Stimulated activated CD4-positive, alpha-beta T cell treated with anti-CD3 and anti-CD28 coated beads, Interleukin-1b, Interleukin-23, amount 100 ng/mL, for 4 hours (primary cell): ENCODE measurements at places on chromosomes 6 and 20.

GRCh38 chr6:118736440-118736839 is 85.0 kb upstream of the CEP85L start:
- no peak for DNase-seq

- no peak for DNase-seq
Measured at GRCh38 chr6:17979479-17979878, 8.0 kb downstream of the KIF13A start.

DNA sequence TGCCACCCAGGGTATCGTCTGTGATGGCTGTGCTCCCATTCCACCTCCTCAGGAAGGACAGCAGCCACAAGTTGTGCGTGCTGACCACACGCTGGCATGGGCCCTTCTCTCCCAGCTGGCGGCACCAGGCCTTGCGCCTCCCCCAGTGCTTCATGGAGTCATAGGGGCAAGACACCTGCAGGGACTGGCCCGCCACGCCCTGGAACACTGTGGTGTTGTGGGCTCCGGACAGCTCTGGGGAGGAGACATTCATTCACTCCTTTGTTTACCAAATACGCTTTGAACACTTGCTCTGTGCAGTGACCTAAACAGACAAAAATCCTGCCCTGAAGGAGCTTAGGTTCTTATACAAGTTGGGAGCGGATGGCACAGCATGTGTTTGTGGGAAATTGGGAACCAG is 1.5 kb downstream of the TREM2 start:
- DNase-seq: no peak

DNA sequence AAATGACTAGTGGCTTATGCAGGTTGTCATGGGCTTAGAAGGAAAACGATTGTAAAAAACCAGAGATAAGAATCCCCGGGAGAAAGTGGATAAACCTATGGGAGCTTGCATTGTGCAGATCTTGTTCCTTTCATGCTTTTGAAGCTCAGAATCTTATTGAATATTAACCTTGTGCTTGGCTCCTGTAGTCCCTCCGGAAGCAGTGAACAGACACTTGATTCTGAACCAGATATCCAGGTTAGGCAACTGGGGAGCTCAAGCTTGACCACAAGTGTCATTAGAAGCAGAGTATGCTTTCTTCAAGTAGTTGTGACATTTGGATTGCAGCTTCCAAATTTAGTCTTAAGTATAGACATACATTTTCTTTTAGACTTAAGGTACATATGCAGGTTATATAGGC is 212.6 kb upstream of the MOCS1 start:
- DNase-seq: no peak

GRCh38 chr6:30530014-30530413 is 26.3 kb downstream of the GNL1 start:
- DNase-seq: no peak

- no peak for DNase-seq
Measured at GRCh38 chr6:111031151-111031550, 49.3 kb downstream of the RPF2 start.

DNA sequence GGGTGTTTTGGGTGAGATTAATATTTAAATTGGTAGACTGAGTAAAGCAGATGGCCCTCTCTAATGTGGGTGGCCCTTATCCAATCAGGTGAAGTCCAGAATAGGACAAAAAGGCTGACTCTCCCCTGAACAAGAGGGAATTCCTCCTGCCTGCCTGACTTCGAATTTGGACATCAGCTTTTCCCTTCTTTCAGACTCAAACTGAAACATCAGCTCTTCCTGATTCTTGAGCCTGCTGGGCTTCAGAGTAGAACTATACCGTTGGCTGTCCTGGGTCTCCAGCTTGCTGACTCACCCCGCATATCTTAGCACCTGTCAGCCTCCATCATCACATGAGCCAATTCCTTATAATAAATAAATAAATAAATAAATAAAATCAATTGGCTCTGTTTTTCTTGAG is 15.0 kb upstream of the TGM6 start:
- no peak for DNase-seq

DNA sequence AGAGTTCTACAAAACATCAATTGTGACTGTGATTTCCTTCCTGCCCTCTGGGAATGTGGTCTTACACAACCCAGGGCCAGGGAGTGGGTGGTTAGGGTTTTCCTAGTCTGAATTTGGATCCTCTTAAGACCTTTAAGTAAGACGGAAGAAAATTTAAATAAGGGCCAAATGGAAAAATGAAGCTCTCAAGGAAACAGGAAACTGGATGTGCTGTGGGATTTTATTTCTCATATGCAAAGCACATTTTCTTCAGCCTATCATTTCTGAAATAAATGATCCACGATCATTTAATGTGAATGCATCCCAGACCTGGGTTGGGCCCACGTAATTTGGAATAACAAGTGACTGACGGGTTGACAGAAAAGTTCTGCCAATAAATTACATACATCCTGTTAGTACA is 243.6 kb downstream of the CLIC5 start:
- DNase-seq: no peak

DNA sequence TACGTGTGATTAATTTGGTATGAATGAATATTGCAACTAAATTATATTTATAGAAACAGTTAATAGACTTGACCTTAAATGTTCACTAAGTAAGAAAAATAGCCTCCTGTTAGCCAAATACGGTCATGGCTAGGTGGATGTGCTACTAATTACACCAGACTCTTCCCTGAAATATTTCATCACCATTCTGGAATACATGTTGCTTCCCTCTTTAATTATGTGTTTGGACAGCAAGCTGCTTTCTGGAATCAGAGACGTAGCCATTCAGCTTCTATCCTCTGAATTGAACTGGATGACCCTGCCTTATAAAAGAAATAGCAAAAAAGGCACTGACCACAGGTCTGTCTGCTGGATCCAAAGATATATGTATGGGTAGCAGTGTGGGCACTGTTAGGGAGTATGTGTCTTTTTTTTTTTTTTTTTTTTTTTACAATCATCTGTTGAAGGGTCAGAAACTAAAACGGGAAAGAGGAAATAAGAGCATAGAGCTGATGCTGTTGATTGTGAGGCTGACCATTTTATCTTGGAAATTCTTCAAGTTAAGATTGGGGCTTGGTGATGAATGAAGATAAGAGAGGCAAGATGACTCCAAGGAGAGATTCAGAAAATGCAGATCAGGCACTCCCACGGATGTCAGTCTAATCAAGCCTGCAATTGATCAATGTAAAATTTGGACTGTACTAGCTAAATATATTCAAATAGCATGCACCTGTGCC is 283.2 kb upstream of the HSF2 start:
- no peak for DNase-seq

GRCh38 chr20:32855387-32855786 is 3.3 kb upstream of the EFCAB8 start:
- no peak for DNase-seq

DNA sequence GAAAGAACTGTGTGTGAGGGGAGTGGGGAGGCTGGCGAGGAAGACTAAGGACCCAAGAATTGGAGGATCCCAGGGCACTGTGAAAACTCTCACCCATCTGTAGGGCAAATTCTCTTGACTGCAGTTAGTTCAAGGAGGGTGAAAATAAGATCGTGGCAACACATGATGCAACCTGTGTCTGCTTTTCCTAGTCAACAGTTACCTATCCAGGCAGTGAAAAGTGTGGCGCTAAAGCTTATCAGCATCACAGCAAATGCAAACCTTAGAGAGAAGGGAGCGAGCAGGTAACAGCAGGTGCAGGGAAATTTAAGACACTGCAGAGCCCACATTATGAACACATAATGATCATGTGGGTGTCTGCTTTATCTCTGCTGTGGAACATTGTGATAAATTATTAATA is 97.7 kb upstream of the SGK1 start:
- DNase-seq: no peak

DNA sequence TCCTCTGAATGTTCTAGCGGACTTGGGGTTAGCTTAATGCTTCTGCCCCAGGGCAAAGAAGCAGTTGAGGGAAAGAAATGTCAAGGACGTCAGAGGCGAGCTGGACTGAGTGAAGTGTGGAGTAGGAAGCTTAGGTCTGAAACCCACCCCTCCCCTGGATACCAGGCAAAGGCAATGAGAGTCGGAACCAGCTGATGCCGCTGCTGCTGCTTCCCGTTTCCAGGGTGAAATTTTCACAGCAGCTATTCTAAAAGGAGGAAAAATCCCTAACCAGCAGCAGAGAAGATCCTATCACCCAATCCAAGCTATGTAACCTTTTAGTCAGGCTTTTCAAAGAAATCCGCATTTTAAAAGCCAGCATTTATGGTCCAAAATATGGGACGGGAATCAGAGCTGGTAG is 564.3 kb downstream of the LMBRD1 start:
- no peak for DNase-seq

GRCh38 chr6:162092816-162093502 is 634.6 kb downstream of the PRKN start:
- DNase-seq: no peak

- no peak for DNase-seq
Measured at GRCh38 chr20:16864963-16865362, 116.8 kb downstream of the OTOR start.

DNA sequence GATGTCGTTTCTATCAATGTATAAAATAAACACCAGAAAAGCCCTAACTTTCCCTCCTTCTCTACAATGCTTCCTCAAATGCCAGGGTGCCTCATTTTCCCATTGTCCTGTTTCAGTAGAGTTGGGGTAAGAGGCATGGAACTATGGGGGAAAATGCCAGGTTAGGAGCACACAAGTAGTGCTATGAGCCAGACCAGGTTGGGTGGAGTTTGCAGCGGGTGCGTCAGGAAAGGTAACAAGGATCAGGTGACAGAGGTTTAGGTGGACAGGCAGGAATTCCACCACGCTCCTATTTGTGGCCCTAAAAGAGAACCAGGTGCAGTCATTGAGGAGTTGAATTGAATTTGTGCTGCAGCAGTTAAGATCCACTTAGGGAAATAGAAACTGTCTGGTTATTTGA is 36.5 kb downstream of the SYTL3 start:
- no peak for DNase-seq

- no peak for DNase-seq
Measured at GRCh38 chr20:40650707-40651106, 38.3 kb downstream of the MAFB start.

DNA sequence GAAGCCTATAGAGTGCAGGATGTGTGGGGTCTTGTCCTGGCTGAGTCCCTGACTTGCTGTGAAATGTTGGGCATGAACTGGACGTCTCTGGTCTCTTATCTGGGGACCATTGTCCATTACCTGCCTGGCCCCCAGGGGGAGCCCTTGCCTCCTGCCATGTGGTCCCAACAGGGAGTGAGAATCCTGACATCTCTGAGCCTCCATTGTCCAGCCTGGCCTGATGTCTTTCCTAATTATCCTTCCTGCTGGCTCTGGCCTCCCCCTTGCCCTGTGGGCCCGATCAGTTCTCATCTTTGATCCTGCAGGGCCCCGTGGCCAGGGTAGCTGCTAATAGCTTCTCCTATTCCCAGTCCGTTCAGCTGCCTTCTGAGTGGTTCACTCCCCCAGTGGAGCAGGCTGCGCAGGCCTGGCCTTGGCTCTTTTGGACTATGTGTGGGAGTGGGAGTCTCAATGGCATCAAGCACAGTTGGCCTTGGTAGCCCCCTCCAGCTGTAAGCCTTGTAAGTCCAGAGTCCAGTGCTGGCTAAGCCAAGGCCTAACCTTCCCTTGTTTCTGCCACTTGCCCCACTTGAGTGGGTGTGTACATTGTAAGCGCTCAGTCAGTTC is 77.9 kb upstream of the RALY start:
- peak; percentile 50 for DNase-seq

DNA sequence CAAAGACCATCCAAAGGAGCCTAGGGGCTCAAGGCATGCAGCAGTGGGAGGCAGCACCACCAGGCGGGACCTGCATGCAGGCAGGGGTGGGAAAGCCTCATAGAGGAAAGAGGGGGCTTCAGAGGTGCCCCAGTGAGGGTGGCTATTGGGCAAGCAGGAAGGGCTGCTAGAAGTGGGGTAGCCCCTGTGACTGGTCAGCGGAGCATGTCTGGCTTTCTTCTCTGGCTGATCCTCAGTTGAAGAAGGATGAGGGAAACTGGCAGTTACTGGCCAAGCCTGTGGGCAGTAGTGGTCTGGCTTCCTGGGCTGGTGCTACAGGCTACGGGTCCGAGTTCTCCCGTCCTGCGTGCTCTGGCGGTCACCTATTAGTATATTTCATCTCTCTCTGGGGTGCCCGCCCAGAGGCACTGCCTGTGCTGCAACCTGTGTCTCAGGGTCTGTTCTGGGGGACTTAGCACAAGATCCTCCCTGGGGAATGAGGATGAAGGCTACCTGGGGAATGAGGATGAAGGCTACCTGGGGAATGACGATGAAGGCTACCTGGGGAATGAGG is 35.9 kb upstream of the CST7 start:
- no peak for DNase-seq

- DNase-seq: no peak
Measured at GRCh38 chr20:25037288-25038102, 20.4 kb downstream of the ACSS1 start.

GRCh38 chr6:111713236-111713635 is 107.6 kb upstream of the TRAF3IP2 start:
- no peak for DNase-seq

GRCh38 chr6:6942091-6942490 is 165.7 kb upstream of the RREB1 start:
- no peak for DNase-seq

- DNase-seq: no peak
Measured at GRCh38 chr6:44190715-44191114, 26.0 kb upstream of the MYMX start.

- DNase-seq: no peak
Measured at GRCh38 chr20:48788486-48789072, 39.2 kb downstream of the PREX1 start.

DNA sequence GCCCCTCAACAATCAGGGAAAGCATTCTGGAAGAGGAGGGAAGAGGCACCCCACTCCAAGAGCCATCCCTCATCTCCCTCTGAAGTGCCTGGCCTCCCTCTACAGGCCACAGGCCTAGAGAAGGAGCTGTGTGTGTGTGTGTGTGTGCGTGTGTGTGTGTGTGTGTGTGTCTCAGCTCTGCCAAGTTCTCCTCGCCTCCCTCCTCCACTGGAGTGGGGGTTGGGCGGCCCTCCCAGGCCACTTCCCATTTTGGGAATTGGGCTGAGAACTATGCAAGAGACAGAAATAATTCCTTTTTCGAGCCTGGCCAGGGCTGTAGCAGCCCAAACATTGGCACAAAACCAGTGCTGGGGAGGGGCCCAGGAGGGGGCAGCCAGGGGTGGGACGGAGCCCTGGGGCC is 35.7 kb downstream of the KCNB1 start:
- DNase-seq: no peak

DNA sequence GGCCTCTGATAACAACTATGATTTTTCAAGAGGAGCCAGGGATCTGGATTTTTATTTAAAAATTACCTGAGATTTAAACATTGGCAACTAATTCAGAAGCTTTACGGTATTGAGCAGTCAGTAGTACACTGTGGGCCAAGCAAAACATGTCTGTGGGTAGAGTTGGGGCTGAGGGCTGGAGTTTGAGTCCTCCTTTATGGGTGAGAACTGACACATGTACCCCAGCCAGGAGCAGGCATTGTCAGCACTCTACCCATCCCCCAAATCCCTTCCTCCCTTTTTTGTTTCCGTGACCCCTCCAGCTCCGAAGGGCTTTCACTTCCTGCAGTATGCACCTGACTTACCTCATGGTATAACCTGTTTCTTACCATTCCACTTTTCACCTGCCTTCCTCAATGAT is 131.4 kb downstream of the SNX5 start:
- DNase-seq: no peak
